ENCODE measurements at places on chromosomes 12 and 14.

GRCh38 chr12:12954878-12955625 is 3.1 kb upstream of the GPRC5D start:
- no peak for DNase-seq

DNA sequence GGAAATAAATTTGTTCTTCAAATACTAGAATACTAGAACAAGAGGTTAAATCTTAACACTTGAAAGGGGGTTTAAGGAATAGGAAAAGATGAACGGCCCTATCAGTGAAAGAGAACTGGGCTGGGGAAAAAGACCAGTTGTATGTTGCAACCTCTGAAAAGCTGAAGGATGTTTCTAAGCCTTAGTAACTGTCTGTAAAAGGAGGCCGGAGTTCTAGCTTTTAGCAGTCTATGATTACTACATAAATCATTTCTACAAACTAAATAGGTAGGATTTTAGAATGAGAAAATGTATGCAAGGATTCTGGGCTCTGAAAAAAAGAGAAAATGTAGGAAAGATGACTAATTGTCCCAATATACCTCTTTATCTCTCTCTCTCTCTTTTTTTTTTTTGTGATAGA is 4.9 kb downstream of the CERS5 start:
- no peak for DNase-seq

- DNase-seq, result no peak
These were observed 70.2 kb upstream of the TCL1A start for GRCh38 chr14:95784137-95784536.

DNA sequence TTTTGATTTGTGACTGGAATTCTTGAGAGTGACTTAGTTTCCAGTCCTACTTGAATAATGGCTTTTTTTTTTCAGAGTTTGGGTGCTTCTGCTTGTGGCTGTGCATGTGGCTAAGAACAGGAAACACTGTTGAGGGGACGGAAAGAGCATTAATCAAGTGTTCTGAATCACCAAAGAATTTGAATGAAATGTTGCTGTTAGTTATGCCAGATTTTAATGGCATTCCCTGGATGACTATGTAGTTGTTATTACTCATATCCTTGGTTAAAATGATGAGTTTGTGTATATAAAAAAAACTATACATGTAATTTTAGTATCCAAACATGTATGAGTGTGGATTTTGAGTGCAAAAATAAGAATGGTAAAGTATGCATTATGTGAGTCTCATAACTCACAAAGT is 347.9 kb downstream of the BCAT1 start:
- DNase-seq, result no peak

GRCh38 chr12:52010152-52010622 is 3.4 kb downstream of the TAMALIN start:
- no peak for DNase-seq

GRCh38 chr12:50727466-50727865 is 36.4 kb upstream of the ATF1 start:
- no peak for DNase-seq

- no peak for DNase-seq
These were observed 208.1 kb downstream of the PTPRO start for GRCh38 chr12:15530361-15530760.

DNA sequence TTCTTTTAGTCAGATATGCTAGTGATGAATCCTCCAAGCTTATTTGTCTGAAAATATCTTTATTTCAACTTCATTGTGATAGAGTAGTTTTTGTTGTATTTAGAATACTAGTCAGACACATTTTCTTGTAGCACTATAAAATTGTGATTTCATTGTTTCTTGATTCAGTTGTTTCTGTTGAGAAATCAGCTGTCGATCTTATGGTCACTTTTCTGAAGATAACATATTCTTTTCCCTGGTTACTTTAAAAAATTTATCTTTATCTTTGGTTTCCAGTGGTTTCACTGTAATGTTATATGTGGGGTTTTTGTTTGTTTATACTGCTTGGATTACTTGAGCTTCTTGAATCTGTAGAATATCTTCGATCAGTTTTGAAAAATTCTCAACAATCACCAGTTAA is 426.1 kb downstream of the SOX5 start:
- DNase-seq, result no peak

- DNase-seq, result no peak
These were observed 77.3 kb upstream of the CNTN1 start for GRCh38 chr12:40614923-40615322.

DNA sequence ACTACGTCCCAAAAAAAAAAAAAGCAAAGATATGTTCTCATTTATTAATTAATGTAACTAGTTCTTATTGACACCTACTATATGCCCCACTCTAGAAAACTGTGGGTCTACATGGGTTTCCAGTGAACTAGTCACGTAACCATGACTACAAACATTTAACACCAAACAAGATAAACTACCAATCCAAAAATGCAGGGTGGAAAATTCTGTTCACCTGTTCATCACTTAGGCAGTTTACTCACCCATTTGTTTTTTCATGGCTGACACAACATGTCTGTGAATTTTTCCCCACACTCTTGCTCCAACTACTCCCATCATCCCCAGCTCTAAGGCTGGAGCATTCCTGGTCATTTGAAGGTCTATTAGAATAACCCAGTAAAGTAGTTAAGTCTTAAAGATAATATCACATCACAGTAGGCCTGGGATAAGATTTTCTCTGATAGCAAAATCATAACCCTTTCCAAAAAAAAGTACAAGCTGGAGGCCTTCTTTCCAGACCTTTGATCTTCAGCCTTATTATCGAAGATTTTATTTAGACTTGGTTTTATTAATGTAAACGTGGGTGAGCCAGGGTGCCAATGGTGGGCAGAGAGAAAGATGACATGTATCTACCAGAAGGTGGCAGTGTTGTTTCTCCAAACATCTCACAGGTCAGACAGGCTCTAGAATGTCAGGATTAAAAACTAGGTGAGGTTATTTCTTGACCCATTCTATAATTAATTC is 61.6 kb upstream of the DAAM1 start:
- DNase-seq, result no peak

- no peak for DNase-seq
These were observed 31.6 kb downstream of the POLR3B start for GRCh38 chr12:106389151-106389550.

- no peak for DNase-seq
These were observed 1.6 kb downstream of the OAS3 start for GRCh38 chr12:112939761-112940381.

DNA sequence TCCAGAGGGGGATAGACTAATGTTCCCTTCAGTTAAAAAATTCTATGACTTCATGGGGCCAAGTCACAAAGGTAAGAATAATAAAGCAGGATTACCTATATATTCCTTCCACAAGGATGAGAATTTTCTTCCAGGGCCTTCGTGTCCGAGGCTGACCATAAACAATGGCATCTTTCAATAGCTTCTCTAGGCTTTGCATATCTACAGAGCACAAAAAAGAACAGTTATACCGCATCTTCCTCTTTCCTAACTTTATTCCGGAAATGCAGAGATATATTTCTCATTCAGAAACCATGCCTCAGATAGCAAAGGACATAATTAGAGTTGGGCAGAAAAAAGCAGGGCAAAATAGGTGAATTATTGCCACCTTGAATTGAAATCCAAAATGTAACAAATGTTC is 58.3 kb upstream of the ISM2 start:
- DNase-seq, result no peak

- no peak for DNase-seq
These were observed 57.6 kb upstream of the SEL1L start for GRCh38 chr14:81591266-81591665.

DNA sequence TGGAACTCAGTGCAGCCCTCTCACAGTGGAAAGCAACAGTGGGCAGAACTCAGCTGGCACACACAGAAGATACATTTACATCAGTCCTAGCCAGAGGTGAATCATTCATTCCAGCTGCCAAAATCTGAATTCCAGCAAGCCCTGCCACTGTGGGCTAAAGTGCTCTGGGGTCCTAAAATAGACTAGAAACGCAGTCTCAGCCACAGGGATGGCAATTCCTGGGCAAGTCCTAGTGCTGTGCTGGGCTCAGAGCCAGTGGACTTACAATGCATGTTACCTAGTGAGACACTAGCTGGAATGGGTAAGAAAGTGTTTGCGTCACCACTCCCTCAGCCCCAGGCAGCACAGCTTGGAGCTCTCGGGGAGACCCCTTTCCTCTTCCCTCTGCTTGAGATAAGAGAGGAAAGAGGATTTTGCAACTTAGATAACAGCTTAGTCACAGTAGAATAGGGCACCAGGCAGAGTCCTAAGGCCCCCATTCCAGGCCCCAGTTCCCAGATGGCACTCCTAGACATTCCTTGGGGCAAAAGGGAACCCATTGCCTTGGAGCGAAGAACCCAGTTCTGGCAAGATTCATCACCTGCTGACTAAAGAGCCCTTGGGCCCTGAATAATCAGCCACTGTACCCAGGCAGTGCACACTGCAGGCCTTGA is 592.9 kb downstream of the FSCB start:
- DNase-seq, result no peak

DNA sequence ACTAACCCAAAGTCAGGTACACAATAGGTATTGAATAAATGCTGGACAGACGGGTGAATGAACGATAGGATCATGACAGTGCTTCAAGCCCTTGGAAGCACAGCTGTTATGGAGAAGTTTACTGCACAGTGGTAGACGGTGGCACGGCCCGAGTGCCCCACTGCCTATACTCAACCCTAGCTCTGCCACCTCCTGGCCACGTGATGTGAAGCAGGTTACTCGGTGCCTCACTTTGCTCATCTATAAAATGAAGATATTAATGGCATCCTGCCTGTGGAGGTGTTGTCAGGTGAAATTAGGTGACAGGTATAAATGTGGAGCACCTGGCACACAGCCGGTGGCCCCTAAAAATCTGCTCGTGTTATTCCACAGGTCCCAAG is 5.8 kb downstream of the ASB2 start:
- DNase-seq, result no peak

DNA sequence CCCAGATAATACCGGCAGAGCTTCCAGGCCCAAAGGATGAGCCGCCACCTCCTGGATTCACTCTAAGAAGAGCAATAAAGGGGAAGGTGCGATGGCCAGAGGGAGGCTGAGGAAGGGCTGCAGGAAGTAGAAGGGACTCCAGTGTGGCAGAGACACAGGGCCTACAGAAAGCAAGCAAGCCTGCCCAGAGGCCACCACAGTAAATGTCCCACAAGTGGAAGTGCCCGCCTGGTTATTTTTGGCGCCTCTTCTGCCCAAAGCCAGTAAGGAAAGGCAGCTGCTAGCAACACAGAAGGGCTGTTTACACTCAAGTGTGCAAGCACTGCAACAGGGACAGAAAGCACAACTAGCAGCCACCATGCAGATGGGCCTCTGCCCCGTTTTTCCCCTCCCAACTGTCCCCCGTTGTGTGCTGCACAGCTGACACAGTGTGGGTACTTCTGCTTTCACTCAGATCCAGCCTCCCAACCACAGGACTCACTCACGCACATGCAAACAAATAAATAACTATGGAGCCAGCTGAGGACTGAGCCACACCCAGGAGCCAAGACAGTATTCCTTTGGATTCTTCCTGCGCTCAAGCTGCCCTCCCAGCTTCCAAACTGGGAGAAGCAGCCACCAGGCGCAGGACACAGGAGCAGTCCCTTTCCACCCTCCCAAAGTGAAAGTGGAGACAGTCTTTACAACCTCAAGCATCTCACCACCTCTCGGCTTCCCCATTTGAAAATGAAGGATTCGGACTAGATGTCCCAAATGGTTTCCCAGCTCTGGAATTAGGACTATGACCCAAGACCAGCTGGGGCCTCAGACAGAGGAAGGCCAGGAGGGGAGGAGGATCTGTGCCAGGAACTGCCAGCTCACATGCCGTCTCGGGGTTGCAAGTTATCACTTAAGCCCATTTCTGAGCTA is 40.0 kb upstream of the PNMA1 start:
- no peak for DNase-seq

DNA sequence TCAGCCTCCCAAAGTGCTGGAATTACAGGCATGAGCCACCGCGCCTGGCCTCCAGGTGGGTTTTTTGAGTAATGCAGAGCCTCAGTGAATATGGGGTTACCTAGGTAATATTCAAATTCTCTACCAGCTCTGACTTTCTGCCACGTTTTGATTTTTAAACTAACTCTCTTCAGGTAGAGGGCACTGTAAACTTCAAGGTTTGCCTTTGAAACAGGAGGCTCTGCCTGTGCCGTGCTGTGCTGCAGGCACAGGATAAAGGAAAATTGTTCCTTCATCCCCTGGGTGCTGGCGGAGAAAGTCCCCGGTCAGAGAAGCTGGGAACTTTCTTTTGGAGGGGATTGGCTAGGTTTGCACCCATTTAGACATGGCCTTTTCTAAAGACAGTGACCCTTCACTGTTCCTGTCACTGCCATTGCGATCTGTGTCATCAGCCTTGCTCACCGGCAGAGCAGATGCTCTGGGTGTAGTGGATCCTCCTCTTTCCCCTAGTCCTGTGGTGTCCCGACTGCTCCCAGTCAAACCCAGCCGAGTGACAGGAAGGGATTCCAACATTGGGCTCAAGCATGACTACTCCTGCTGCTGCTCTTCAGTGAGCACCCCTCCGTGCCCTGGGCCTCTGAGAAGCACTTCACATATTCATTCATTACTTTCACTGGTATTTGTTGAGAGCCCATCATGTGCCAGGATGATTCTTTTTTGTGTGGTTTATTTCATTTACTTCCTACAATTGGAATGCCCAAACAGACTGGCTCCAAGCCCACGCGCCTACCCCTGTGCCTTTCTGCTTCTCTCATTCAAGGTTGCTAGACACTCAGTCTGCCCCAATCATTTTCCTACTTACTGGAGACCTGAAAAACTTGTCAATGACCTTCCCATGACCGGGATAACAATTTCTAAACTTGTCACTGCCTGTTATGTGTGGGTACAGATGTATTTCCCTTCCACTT is 103.6 kb downstream of the TMEM30B start:
- DNase-seq, result no peak

DNA sequence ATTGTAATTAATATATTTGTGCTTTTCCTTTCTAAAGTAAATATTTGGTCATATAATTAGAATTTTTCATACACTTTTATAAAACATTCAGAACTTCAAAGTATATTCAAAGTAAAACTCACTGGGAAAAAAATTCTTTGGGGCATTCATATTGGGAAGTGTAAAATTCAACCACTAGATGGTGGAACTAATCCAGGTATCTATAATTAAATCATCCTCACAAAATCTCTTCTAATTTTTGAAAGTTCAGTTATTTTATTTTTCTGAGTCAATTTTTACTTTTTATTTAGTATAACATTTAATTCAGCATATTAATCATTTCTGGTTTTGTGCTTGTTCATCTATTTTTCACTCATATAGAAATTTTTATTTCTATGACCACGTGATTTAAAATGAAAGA is 81.0 kb downstream of the NTS start:
- DNase-seq, result no peak

DNA sequence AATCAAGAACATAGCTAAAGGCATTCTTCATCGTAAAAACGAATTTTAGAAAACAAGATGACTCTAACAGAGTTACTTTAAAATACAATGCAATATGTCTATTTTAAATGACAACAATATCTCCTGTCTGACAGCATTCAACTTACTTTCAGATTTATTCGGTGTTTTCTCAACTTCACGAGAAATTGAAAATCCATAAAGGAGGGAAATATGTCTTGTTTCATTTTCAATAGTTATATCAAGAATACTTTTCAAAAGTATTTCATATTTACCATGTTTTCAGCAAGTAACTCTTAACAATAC is 254.8 kb downstream of the DAD1 start:
- DNase-seq, result no peak
